ENCODE measurements at places on chromosomes 7 and 10.

DNA sequence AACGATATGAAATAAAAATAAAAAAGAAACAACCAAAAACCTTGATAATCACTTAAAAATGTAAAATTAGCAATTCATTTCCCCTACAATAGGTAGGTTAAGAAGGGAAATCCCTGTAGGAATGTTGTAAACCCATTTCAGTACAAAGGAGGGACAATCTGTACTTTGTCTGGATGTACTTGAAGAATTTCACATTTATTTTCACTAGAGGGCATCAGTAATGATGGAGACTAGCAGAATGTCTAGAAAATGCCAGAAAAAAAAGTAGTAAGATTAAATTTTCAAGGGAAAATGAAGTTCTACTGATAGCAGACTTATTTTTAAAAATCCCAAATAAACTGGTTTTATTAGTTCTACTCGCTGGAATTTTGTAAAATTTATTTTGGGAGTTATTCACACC lies 209.0 kb upstream of the FZD1 start:
- no peaks in the 10 kb centered on the region for H3K36me3 ChIP-seq
- peaks cover 2% of the 10 kb centered on the region for H3K27me3 ChIP-seq
- no peak overlapping the region for H3K27ac ChIP-seq
- no peak for DNase-seq
- H3K4me1 ChIP-seq = peaks cover 6% of the 10 kb centered on the region
- H3K4me3 ChIP-seq = no peak overlapping the region

- H3K27ac ChIP-seq = no peak within 1 kb of the TSS
- peaks cover 56% of the 10 kb centered on the region for H3K27me3 ChIP-seq
- H3K4me3 ChIP-seq = no peak within 1 kb of the TSS
- H3K36me3 ChIP-seq = no peaks in the 10 kb centered on the region
- H3K4me1 ChIP-seq = peaks cover 13% of the 10 kb centered on the region
- DNase-seq = no peak
Observed at GRCh38 chr10:133237588-133238465, at the start of gene VENTX. Gene VENTX (plus strand): TSS chr10:133237855. CDS start chr10:133237915, 60 bp downstream.

- no peak overlapping the region for H3K4me3 ChIP-seq
- peak; percentile 71 for DNase-seq
- no peaks in the 10 kb centered on the region for H3K36me3 ChIP-seq
- H3K4me1 ChIP-seq = peaks cover 8% of the 10 kb centered on the region
- no peak overlapping the region for H3K27ac ChIP-seq
Observed at GRCh38 chr7:151754142-151754590, 122.7 kb downstream of the PRKAG2 start.

DNA sequence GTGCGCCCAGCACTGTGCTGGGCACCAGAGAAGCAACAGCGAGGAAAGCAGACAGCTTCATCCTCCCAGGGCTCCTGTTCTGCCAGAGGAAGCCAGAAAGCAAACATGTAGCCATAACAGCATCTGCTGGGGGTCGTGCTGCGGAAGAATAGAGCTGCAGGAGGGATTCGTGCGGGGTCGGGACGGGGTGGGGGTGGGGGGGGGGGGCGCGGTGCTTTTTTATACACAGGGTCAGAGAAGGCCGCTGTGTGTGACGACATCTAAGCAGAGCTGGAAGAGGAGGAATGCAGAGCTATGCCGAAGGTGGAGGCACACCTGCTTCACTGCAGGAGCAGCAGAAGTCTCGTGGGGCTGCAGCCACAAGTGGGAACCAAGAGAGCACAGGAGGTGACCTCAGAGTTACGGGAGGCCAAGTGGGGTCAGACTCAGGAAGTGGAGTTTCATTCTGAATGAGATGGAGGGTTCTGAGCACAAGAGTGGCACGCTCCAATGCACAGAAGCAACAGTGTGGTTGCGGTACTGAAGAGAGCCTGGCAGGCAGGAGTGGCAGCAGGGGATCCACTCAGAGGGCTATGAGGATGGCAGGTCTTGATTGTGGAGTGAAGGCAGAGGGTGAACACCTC lies 11.1 kb downstream of the PKD1L1 start:
- H3K4me1 ChIP-seq = peaks cover 8% of the 10 kb centered on the region
- H3K27ac ChIP-seq = peak overlapping the region; percentile 62
- peak overlapping the region; percentile 20 for H3K4me3 ChIP-seq
- H3K27me3 ChIP-seq = no peaks in the 10 kb centered on the region
- H3K36me3 ChIP-seq = no peaks in the 10 kb centered on the region

GRCh38 chr7:72805526-72806494 lies 22.2 kb downstream of the TYW1B start:
- no peak overlapping the region for H3K4me3 ChIP-seq
- no peak overlapping the region for H3K27ac ChIP-seq
- peaks cover 22% of the 10 kb centered on the region for H3K36me3 ChIP-seq

- H3K27me3 ChIP-seq = no peaks in the 10 kb centered on the region
- no peaks in the 10 kb centered on the region for H3K36me3 ChIP-seq
- H3K4me1 ChIP-seq = no peaks in the 10 kb centered on the region
- no peak overlapping the region for H3K4me3 ChIP-seq
- no peak overlapping the region for H3K27ac ChIP-seq
- no peak for DNase-seq
Observed at GRCh38 chr10:8811201-8811600, 756.7 kb downstream of the GATA3 start.

DNA sequence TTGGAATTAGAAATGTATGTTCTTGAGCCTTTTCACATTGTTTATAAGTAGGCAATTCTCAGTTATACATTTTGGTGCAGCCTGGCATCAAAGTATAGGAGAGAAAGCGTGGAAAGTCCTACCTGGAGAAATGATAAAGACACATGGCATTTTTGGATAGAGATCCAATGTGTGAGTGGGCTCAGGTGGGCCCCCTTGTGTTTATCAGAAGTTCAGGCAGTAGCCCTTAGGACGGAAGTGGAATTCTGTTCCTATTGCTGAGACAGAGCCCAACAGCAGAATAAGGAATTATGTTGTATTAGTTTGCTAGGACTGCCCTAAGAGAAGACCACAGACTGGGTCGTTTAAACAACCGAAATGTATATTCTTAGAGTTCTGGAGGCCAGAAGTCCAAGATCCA lies 85.2 kb upstream of the AMPH start:
- H3K36me3 ChIP-seq = peaks cover 2% of the 10 kb centered on the region
- H3K27me3 ChIP-seq = no peaks in the 10 kb centered on the region
- no peak overlapping the region for H3K4me3 ChIP-seq
- no peak overlapping the region for H3K27ac ChIP-seq
- no peaks in the 10 kb centered on the region for H3K4me1 ChIP-seq
- no peak for DNase-seq

DNA sequence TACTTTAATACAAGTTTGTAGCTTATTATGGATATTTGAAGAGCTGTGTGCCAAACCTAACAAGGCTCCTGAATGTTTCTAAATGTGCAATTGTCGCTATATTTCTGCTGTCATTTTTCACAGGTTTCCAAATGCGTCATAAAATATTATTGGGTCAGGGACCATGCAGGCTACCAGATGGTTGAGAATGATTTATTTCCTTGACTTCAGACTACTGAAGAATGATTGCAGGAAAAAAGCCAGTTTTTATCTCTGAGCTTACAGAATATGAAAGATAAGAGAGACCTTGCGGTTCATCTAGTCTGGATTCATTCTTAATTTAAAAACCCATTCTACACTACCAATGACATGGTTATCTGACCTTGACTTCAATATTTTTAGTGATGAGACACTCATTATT lies 55.2 kb downstream of the TSPAN12 start:
- DNase-seq = no peak
- H3K4me3 ChIP-seq = no peak overlapping the region
- H3K36me3 ChIP-seq = no peaks in the 10 kb centered on the region
- H3K4me1 ChIP-seq = no peaks in the 10 kb centered on the region
- H3K27ac ChIP-seq = no peak overlapping the region

- peaks cover 16% of the 10 kb centered on the region for H3K36me3 ChIP-seq
- no peak overlapping the region for H3K4me3 ChIP-seq
- DNase-seq = no peak
- H3K27ac ChIP-seq = no peak overlapping the region
- H3K4me1 ChIP-seq = peaks cover 11% of the 10 kb centered on the region
- no peaks in the 10 kb centered on the region for H3K27me3 ChIP-seq
Observed at GRCh38 chr10:124963866-124964720, 22.2 kb downstream of the ZRANB1 start.

DNA sequence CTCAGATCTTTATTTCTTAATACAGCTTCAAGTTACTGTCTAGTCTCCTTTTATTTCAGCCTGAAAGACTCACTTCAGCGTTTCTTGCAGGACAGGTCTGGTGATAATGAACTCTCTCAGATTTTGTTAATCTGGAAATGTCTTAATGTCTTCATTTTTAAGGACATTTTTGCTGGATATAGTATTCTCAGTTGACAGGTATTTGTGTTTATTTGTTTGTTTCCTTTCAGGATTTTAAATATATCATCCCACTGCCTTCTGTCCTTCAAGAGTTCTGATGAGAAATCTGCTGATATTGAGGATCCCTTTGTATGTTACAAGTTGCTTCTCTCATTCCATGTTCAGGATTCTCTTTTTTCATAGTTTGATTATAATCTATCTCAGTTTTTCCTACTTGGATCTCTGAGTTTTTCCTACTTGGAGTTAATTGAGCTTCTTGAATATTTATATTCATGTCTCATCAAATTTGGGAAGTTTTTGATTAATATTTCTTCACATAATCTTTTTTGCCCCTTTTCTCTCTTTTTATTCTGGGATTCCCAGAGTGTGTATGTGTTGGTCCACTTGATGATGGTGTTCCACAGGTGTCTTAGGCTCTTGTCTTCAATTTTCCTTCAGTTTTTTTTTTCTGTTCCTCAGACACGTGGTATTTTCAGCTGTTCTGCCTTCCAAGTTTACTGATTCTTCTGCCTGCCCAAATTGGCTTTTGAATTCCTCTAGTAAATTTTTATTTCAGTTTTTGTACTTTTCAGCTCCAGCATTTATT lies 49.9 kb downstream of the PTEN start:
- peak overlapping the region; percentile 65 for H3K27ac ChIP-seq
- no peaks in the 10 kb centered on the region for H3K27me3 ChIP-seq
- peaks cover 24% of the 10 kb centered on the region for H3K4me1 ChIP-seq
- peaks cover 70% of the 10 kb centered on the region for H3K36me3 ChIP-seq
- no peak overlapping the region for H3K4me3 ChIP-seq
- DNase-seq = no peak

GRCh38 chr10:132444877-132445351 lies 47.9 kb downstream of the PWWP2B start:
- no peaks in the 10 kb centered on the region for H3K27me3 ChIP-seq
- no peak overlapping the region for H3K4me3 ChIP-seq
- H3K36me3 ChIP-seq = no peaks in the 10 kb centered on the region
- H3K4me1 ChIP-seq = peaks cover 27% of the 10 kb centered on the region
- no peak for DNase-seq
- H3K27ac ChIP-seq = peak overlapping the region; percentile 87

DNA sequence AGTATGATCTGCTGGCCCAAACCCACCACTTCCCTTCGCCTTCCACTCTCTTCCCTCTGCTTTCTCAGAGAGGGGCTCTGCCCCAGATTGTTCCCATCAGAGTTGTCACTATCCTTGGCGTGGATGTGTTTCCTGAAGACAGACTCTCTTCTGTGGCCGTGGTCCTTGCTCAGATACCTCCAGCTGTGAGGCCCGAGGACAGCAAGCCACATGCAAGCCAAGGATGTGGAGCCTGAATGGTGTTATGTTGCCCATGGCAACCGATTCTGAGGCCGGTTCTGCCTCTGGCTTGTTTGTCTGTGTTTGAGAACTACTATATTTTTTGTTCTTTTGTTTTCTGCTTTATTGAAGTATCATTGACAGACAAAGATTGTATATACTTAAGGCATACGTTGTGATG lies 247.4 kb upstream of the PODXL start:
- H3K4me1 ChIP-seq = no peaks in the 10 kb centered on the region
- no peaks in the 10 kb centered on the region for H3K36me3 ChIP-seq
- peaks cover 1% of the 10 kb centered on the region for H3K27me3 ChIP-seq
- no peak overlapping the region for H3K4me3 ChIP-seq

GRCh38 chr10:113960617-113961181 lies 83.0 kb upstream of the ADRB1 start:
- peak overlapping the region; percentile 61 for H3K4me3 ChIP-seq
- peak; percentile 73 for DNase-seq
- peak overlapping the region; percentile 68 for H3K27ac ChIP-seq
- H3K36me3 ChIP-seq = no peaks in the 10 kb centered on the region
- peaks cover 23% of the 10 kb centered on the region for H3K27me3 ChIP-seq
